Activated CD8-positive, alpha-beta memory T cell treated with anti-CD3 and anti-CD28 coated beads, Interleukin-2, amount 50 U/mL, for 4 hours (primary cell): ENCODE measurements at places on chromosomes 7 and 10.

GRCh38 chr10:92844746-92845145, 3.6 kb upstream of the EXOC6 start:
- DNase-seq: no peak

GRCh38 chr10:98825741-98826140, 379.0 kb upstream of the HPS1 start:
- DNase-seq: no peak

DNA sequence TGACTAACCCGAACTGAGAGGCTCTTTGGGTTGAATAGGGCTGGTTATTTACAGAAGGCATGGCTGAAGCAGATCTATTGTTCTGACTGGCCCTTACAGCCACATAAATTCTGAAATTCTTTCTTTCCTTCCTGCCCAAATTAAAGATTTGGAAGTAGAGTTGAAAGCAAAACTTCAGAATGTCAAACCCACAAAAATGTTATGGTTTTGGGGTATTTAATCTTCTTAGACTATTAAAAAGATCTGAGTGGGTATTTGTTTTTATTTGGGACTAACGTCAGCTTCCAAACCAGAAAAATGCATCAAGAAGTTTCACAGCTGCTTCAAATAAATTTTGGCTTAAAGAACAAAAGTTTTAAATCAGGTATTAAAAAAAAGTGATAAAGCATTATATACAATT, 124.5 kb downstream of the AHR start:
- no peak for DNase-seq

- no peak for DNase-seq
Measured at GRCh38 chr10:46052791-46053375, 6.8 kb upstream of the MSMB start.

GRCh38 chr10:69910561-69910960, 108.9 kb downstream of the COL13A1 start:
- DNase-seq: no peak

DNA sequence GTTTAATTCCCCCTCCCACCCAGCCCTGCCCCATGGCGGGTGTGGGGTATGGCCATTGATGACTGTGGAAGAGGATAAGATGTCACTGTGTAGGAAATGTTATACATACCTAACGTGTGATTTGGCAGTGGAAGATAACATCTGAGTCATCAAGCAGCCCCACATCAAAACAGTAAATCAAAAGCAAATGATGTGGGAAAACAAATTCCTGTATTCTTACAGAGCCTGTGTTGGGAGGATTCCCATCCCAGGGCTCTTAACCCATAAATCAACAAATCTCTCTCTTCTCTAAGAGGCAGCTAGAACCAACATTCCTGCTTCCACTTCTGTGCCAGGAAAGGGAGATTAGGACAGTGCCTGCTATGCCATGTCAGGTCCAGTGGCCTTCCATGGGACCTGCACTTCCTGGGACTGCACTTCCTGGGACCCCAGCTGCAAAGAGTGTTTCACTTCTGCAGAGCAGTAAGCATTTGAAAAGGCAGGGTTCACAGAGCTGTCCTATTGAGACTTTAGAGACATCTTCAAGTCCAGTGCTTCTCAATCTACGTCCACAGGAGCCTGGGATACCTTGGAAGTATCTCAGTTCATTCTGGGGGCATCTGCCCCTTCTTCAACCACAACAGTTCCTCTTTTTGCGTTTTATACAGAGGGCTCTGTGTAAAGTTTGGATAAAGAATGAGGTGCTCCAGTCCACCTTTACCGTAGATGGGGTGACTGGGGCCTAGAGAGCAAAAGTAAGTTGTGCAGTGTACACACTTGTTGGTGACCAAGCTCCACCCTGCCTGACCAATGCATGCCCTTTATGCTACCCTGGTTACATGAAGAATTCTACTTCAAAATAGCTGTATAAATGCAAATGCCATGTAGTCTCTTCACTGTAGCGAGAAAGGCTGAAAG, 45.7 kb downstream of the ATXN7L1 start:
- no peak for DNase-seq

GRCh38 chr10:122336332-122336731, 38.2 kb upstream of the PLEKHA1 start:
- no peak for DNase-seq

DNA sequence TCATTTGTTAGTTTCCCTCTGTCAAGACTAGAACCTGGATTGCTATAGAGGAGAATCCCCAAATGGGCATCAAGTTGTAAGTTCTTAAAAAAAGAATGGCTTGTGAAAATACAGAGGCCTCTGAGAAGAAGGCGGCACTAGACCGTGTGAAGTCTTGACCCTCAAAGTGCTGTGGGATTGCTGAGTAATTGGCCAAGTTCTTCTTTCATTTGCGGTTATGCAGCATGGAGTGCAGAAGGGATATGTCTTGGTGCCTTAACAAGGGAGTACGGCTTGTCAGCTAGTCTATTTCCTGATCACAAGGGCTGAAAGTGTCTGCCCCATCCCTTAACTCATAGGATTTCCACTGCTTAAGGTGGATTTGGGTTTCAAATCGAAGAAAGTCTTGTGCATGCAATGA, 81.2 kb downstream of the MKX start:
- DNase-seq: no peak

- DNase-seq: no peak
Measured at GRCh38 chr7:131222171-131222570, 105.5 kb upstream of the MKLN1 start.

GRCh38 chr7:82167558-82168314, 275.8 kb downstream of the CACNA2D1 start:
- DNase-seq: no peak

DNA sequence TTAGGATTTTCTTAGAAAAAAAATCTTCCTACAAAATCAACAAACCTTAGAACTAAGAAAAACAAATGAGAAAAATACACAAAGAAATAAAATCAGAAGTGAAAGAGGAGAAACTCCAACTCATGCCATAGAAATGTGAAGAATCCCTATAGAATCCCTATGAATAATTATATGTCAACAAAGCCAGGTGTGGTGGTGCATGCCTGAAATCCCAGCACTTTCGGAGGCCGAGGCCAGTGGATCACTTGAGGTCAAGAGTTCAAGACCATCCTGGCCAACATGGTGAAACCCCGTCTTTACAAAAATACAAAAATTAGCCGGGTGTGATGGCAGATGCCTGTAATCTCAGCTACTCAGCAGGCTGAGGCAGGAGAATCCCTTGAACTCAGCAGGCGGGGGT, 27.1 kb downstream of the ACSM6 start:
- no peak for DNase-seq

GRCh38 chr7:86949052-86949778, 110.2 kb downstream of the ELAPOR2 start:
- no peak for DNase-seq

GRCh38 chr7:100835903-100836811, 8.8 kb upstream of the EPHB4 start:
- no peak for DNase-seq

DNA sequence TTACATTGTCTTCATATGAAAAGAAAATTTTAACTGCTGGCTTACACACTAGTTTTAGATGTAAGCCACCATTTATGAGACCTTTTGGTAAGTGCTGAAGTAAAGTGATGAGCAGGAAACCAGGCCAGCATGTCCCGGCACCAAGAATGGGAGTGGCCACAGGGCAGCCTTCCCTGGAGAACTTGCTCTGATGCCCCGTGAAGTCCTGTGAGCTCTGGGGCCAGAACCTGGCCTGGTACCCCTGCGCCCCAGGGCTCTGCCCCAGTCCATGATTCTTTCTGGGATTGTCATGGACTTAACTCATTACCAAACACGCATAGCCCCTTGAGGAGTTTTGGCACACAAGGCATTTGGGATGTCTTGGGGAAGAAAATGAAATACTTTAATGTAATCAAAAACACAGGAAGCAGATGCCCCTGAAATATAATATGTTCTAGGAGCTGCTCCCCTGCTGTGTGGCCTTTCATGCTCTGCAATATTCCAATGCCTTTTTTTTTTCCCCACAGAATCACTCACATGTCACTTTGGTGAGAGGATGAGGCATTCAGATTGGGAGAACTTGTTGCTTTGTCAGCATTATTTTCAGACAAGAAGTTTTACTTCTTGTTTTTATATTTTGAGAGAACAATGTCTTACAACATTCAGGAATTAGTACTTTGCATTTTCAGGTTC, 53.1 kb upstream of the CXCL12 start:
- no peak for DNase-seq

DNA sequence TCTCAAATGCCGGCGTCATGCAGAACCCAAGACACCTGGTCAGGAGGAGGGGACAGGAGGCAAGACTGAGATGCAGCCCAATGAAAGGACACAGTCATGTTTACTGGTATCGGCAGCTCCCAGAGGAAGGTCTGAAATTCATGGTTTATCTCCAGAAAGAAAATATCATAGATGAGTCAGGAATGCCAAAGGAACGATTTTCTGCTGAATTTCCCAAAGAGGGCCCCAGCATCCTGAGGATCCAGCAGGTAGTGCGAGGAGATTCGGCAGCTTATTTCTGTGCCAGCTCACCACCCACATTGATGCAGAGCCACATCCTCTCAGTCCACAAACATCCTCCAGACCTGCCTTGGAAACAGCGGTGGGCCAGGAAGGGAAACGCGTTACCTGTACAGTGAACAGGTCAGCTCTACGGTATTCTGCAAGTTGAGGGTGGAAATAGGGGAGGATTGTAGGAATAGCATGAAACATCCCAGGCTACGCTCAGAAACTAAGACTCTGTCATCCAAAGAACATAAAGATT, 133.1 kb upstream of the PRSS1 start:
- no peak for DNase-seq

DNA sequence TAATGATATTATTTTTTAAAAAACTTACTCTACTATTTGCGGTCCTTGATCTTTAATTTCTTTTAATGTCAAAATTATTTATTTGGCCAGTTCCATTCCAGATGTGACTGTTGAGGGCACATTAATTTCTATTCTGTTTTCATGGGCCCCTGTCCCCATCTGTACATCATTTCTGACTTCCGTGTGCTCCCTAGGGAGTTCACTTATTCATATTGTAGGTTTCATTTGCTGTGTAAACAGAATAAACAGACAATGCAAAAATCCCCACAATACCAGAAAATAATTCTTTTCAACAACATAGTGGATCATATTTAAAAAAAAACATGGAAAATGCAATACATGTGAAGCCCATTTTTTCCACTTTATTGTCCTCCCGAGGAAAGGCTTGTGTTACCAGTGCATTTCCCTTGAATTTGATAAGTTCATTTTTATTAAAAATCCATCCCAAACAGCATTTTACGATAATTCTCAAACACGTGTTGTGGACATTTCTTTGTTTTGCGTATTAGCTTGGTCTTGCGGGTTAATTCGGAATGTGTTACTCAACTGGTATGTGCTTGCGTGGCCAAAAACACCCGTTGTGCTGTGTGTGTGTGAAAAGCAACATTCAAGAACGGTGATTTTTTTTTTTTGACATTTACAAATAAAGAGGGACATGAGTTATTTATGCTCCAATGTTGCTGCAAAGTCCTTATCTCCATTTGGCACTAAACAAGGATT, 138.4 kb downstream of the MGMT start:
- DNase-seq: no peak

GRCh38 chr10:32951111-32951510, 6.9 kb downstream of the ITGB1 start:
- no peak for DNase-seq

- no peak for DNase-seq
Measured at GRCh38 chr7:2979951-2980350, 63.7 kb downstream of the CARD11 start.

- no peak for DNase-seq
Measured at GRCh38 chr10:11088709-11089108, 71.0 kb downstream of the CELF2 start.

DNA sequence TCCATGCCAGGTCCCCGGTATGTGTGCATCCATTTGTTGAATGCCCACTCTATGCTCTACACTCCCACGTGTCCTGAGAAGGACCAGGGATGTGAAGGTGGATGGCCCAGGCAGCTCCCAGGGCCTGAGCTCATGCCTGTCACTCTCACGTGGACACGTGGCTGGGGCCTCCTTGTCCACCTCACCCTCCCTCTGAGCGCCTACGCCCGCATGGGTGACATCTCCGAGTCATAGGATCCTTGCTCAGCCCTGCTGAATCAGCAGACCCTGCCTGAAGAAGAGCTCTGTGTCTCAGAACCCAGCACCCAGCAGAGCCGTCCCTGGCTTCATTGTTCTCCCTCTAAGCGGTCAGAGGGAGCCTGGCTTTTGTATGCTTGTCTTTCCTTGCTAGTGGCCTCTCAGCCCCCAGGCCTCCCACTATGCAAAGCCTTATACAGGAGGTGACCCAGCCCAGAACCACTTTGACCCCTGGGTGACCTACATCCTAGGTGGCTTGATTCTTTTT, 107.9 kb upstream of the PPIF start:
- DNase-seq: no peak

DNA sequence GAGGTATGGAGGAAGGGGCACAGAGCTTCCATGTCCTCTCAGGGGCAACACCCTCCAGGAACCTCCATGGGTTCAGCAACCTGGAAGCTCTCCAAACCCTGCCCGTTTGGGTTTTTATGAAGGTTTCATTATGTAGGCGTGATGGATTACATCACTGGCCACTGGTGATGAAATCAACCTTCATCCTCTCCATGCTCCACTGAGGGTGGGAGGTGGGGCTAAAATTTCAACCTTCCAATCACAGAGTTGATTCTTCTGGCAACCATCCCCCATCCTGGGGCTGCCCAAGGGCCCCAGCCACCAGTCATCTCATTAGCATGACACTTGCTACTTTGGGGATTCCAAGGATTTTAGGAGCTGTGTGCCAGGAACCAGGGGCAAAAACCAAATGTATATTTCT, 90.1 kb downstream of the TEX36 start:
- DNase-seq: no peak

DNA sequence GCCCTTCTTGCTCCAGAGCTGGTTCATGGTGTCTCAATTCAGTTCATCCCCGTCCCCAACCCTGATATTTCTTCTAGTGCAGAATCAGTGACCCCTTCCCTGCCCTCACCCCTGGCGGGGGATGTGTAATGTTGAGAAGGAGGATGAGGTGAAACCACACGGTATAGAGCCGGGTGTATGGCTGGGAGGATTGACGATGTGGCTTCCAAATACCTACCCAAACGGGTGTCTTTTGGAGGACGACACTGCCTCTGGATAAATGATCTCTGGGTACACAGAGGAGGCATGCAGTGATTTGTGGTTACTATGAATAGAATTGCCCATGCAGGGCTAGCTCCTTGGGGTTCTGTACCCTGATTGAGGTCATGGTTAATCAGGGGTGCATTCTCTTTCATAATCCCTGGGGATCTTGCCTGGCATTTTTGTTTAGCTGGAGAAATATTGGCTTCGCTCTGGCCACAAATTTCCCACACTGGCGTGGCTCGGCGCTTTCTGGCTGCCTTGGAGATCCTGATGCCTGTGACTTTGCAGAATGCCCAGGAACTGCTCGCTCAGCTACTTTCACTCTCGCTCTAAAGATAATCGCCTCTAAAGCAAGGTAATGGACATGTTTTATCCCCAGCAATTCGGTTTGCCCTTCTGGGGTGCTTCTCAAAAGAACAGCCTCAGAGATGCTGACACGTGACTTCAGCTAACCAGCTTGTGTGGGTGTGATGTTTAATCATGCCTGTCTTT, 89.2 kb downstream of the RBM20 start:
- no peak for DNase-seq
